Gastrocnemius medialis (tissue), 4 donors: ENCODE measurements at places on chromosomes 1 and 21.
A peak's percentile ranks its signal among the peaks of the same experiment; 100 is the strongest.

DNA sequence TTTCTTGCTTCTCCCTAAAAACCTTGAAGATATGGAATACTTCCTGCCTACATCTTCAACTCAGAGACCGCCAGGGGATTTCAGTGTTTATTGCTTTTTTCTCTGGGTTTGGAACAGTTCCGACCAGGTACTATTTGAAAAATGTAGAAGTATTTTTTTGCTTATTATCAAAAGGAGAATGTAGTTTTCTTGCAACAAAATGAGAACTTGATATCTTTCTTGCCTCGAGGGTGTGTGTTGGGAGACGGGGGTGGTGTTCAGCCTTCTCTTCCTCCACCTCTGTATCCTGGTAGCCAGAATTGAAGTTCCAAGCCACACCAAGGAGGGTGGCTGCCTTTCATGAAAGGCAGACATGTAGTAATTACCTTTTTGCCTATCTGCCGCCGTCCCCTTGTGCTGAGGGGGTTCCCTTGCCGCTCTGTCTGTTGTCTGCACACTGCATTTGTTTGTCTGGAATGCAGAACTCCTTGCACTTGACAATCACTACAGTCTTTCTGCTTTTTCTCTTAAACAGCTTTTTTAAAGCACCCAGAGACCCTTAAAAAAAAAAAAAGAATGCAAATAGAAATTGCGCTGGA is 212.1 kb downstream of the PBX1 start:
- DNase-seq: no peak

DNA sequence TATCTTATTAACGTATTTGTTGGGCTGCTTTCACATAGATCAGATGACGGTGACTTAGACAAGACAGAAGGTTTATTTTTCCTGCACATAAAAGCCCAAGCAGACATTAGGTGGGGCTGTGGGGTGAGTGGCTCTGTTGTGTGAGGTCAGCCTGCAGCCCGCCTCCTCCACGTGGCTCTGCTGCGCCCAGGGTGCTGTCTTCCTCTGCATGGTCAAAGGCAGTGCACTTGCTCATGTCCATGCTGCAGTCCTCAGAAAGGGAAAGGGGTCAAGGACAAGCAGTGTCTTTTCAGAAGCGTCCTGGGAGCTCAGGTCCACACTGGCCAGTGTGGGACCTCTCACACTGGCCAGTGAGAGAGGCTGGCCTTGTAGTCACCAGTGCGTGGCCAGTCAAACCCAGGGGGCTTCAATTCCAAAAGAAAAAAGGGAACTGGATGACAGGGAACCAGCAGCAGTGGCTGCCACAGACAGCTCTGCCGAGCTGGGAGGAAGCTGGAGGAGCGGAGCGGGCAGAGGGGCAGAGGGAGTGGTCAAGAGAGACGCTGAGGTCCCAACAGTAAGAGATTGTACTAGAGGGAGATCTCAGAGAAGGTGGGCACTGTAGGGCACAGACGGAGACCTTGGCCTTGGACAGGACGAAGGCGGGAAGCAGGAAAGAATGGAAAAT is 35.9 kb upstream of the SLC45A1 start:
- no peak for DNase-seq

DNA sequence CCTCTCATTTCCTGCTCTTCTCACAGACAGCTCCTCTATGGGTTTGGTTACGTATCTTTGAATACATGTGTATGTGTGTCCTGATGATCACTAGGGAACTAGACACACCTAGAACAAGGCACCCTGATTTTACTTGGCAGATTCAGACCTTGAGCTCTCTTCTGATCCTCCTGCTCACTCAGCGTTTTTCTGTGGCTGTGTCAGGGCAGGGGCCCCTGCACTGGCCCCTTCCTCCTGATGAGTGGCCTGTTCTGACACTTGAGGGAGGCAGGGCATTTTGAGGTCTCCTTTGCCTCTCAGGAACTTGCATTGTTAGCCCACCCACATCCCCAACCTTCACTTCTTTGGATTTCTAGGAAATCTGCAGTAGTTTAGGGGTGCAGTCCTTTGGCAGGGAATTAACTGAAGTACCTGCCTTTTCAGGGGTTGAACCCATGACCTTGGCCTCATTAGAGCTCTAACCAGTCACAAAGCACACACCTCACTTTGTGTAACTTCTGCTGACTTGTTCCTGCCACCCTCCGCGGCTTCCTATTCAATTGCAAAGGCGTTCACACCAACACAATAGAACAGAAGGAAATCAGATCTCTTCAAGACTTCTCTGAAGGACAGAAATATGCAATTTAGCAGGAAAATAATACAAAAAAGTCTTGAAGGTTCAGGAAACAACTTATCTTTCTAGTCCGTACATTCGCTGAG is 8.8 kb downstream of the SMYD2 start:
- no peak for DNase-seq

DNA sequence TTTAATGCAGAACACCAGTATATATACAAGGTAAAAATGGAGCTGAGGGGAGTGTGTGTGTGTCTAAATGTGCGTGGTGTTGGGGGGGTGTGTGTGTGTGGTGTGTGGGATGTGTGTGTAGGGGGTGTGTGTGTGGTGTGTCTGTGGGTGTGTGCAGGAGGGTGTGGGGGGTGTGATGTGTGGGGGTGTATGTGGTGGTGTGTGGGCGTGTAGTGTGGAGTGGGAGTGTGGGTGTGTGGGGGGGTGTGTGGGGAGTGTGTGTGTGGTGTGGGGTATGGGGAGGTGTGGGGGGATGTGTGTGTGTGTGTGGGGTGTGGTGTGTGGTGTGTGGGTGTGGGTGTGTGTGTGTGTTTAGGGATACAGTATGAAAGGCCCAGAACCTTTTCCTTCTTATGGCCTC is 202.3 kb upstream of the CACYBP start:
- no peak for DNase-seq

GRCh38 chr1:41776891-41777441 is 141.8 kb downstream of the HIVEP3 start:
- peak; percentile 69 for DNase-seq

- DNase-seq: no peak
Observed at GRCh38 chr1:88463401-88463985, 220.6 kb upstream of the PKN2 start.

GRCh38 chr1:234559152-234559901 is 50.7 kb downstream of the IRF2BP2 start:
- no peak for DNase-seq

- DNase-seq: no peak
Observed at GRCh38 chr21:44327603-44327974, 11.6 kb downstream of the CFAP410 start.

DNA sequence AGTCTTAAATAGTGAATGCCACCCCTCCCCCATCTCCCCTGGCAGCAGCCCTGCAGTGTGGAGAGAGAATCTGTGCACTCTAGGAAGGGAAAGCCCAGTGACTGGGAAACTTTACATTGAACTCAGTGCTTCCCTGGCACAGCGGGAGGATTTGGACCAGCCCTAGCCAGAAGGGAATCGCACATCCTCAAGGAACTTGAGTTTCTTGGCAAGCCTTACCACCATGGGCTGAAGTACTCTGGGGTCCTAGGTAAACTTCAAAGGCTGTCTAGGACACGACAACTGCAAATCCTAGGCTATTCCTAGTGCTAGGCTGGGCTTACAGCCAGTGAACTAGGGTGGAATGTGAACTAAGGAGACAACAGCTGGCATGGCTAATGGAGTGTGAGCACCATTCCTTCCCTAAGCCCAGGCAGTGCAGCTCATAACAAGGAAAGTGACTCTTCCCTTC is 88.3 kb downstream of the COL24A1 start:
- no peak for DNase-seq

GRCh38 chr1:121414905-121415304 is 230.1 kb downstream of the SRGAP2C start:
- DNase-seq: no peak

DNA sequence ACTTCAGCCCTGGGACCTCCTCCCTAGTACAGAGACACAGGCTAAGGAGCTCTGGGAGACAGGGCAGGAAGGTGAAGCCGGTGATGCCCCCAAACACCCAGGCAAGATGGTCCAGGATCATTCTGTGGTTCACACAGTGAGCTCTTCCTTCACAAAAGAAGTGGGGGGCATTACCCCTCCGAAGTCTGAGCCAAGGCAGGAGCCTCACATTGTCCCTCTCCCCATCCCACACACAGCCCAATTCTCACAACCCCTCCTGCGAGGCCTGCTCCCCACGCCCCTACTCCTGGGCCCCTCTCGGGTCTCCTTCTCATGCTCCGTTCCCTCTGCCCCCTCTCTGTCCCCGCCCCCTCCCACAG is 10.7 kb downstream of the MEF2D start:
- DNase-seq: no peak

DNA sequence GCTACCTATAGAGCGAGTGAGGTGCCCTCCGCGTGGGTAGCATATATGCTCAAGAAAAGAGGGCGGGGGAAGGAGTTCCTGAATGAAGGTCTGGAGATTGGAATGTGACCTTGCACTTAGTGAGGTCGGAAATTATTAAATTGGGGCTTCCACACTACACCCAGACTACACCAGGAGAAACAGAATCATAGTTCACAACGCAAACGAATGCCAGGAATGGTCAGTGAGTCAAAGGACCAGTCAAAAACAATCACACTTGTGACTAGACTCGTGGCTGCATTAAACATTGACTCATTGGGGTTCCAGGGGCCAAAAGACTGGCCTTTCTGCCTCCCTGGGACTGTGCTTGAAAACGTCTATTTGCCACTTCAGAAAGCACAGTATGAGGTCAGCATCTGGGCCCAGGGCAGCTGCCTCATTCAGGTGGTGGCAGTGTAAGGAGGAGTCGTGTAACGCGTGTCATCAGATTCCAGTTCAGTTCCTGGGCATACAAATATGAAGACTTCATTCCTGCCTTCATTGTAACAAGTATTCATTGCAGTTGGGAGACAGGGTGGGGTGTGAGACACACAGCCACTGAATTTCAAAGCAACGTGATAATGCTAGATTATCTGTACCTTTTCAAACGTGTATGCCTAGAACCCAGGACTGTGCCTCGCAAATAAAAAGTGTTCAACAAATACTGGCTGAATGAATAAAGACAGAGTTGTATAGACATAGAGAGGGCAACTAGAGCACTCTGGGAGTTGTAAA is at the start of gene YOD1:
Gene YOD1 (minus strand): TSS at position 18 of the 753 bp plus-strand sequence. CDS start 178 bp downstream, outside the sequence.
- no peak for DNase-seq

- DNase-seq: no peak
Observed at GRCh38 chr1:160149716-160150115, 1.7 kb upstream of the ATP1A4 start.

DNA sequence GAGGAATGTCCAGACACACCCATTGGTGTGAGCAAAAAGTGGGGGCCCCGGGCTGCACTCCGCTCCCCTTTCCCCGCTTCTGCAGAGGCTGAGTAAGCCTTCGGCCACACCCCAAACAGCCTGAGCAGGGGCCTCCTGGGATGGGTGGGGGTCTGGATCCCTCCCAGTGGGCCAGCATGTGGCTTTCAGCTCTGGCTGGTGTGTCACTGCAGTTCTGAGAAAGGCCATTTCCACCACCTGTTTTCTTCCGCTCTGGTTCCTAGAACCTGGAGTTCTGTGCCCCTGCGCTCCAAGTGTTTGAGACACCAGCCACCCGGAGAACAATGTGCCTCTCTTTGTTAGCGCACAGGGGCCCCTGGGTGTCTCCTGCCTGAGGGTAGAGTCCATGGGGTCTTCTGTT is 30.9 kb downstream of the SLC37A1 start:
- DNase-seq: no peak

DNA sequence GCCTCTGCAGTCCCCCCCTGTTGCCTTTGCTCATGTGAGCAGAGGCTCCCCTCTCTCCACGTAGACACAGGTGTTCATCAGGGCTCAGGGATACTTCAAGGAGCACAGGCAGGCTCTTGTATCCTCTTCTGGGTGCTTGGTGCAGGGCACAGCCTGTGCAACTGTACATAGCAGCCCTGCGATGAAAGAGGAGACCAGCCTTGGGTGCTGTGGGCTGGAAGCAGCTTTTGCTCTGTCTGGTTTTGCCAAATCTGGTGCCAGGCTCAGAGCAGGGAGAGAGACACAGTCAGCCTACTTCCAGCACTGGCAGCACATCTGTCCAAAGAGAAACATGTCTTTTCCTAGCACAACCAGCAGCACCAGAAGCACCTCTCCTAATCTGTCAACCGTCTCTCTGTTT is 132.1 kb downstream of the ETS2 start:
- no peak for DNase-seq

DNA sequence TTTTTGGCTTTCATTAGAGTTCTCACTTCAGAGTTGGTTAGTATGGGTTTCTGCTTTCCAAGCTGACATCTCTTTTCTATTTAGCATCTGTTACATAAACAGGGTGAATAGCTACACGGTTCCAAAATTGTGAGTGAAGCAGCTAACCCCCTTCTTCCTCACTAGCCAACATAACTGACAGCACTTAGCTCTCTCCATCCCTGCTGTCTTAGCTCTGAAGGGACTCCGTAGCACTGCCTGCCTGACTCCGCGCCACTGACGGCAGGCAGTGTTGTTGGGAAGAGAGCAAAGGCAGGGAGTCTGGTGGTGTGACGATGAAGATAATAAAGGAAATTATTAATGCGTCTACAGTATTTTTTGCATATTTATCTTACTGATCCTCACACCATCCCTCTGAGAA is 247.0 kb downstream of the PTBP2 start:
- DNase-seq: no peak

DNA sequence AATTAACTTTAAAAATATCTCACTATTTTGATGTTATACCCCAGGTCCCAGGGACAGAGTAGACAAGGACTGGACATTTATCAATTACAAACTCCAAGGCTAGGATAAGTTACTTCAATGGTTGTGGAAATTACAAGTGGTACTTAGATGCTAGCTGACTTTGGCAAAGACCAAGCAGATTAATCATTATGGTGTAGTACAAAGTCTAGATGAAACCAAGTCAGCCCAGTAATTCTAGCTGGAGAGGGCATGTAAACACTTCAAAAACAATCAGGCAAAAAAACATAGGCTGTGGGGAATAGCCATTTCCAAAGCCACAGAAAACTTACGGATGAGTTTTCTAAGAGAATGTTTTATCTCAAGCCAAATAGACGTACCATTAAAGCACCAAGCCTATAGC is 124.5 kb downstream of the TSEN15 start:
- no peak for DNase-seq

DNA sequence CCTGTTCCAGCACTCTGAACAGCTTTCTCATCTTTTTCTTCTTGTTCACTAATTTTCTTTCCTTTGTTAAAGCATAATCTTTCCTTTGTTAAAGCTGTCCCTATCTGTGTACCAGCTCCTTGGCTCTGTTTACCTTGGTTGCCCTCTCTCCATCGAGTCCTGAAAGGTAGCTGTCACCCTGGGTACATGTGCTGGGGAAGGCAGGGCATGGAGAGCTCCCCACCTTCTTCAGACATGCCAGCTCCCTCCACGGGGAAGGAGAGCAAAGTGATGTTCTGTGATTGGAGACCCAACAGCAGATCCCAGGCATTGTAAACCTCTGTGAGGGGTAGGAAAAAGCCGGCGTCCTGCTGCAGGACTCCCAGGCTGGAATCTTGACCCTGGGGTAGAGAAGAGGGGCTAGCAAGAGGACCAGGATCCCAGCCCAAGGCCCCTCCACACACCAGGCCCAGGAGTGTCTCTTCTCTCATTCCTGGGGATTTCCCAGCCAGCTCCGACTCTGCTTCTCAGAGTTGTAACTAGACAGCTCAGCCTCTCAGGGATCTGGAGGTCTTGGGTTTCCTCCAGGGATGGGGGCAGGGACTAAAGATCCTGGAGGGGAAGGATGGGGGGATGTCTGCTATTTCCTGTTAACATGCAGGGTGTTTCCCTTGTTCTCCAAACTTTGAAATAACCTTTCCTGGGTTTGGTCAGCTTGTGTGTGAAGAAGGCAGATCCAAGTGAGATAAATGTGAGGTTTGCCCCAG is 34.4 kb downstream of the TMCC2 start:
- no peak for DNase-seq

- DNase-seq: no peak
Observed at GRCh38 chr1:176546825-176547224, 83.8 kb downstream of the PAPPA2 start.

- DNase-seq: peak; percentile 23
Observed at GRCh38 chr1:47992720-47993415, 4.3 kb downstream of the TRABD2B start.

- no peak for DNase-seq
Observed at GRCh38 chr1:207883104-207883651, 27.7 kb downstream of the CD34 start.
